ENCODE measurements at places on chromosomes 13 and 19. TPM values are rescaled to one million over a fixed set of nuclear protein-coding genes. Genes with fewer than 3 reads are reported as not detected.
A peak's percentile ranks its signal among the peaks of the same experiment; 100 is the strongest.

DNA sequence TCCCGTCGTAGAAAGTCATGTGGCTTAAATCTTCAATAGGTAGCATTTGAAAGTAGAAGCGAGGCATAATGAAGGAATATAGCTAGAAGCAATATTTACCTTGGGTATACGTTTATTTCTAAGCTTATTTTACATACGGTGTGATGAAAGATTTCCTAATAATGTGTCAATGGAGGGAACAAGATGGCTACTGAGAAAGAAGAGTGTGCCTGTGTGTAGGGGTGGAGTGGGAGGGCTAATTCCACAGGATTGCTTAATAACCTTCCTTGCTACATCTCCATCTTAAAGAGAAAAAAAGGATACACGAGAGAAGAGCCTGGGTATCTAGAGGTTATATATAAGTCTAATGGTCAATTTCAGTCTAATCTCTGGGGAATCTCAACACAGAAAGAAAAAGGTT, 2.0 kb downstream of the SPART start:
- peak; percentile 23 for DNase-seq

DNA sequence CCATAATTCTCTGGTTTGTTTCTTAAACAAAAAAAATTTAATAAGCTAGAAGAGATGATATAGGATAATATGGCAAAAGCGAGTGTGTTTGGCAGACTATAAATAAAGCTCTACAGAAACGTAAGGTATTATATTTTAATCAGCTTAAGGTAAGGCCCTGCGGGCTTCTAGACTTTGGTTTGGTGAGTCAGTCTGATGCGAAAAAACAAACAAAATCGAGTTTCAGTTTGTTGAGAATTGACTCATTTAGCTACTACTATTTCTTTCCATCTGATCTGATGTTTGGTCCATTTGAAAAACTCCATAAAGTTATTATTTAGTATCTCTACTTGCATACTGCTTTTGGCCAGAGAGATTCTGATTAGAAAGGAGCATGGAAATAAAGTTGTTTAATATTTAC, 138.0 kb downstream of the MIPEP start:
- no peak for DNase-seq

The ANKRD24 gene
- total RNA-seq: 1.5 TPM

DNA sequence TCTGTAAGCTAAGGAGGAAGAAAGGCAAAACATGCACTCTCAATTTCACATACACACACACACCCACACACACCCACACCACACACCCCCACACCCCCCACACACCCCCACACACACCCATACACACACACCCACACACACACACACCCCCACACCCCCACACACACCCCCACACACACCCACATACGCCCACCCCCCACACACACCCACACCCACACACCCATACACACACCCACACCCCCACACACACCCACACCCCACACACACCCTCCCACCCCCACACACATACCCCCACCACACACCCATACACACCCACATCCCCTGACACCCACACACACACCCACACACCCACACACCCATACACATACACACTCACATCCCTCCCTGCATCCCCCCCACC, 276.1 kb downstream of the ABCC4 start:
- DNase-seq: no peak

GRCh38 chr13:37632294-37632693, 33.7 kb upstream of the POSTN start:
- no peak for DNase-seq

Data from lung (tissue), 17 donors.